ENCODE measurements at places on chromosomes 4 and X.

- DNase-seq = peak; percentile 4
These were observed 21.4 kb downstream of the MAOB start for GRCh38 chrX:43860646-43861370.

- DNase-seq = peak; percentile 0
These were observed 62.3 kb downstream of the GPC3 start for GRCh38 chrX:133923113-133923512.

- no peak for DNase-seq
These were observed 1.2 kb upstream of the TADA2B start for GRCh38 chr4:7041801-7042502.

DNA sequence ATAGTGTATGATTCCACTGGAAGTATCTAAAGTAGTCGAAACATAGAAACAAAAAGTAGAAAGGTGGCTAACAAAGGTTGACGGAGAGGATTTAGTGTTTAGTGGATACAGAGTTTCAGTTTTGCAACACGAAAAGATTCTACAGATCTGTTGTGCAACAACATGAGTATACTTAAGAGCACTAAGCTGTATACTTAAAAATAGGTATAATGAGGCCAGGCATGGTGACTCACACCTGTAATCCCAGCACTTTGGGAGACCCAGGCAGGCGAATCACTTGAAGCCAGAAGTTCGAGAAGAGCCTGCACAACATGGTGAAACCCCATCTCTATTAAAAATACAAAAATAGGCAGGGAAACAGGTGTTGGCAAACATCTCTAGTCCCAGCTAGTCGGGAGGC, 7.9 kb upstream of the ATRX start:
- DNase-seq = no peak

DNA sequence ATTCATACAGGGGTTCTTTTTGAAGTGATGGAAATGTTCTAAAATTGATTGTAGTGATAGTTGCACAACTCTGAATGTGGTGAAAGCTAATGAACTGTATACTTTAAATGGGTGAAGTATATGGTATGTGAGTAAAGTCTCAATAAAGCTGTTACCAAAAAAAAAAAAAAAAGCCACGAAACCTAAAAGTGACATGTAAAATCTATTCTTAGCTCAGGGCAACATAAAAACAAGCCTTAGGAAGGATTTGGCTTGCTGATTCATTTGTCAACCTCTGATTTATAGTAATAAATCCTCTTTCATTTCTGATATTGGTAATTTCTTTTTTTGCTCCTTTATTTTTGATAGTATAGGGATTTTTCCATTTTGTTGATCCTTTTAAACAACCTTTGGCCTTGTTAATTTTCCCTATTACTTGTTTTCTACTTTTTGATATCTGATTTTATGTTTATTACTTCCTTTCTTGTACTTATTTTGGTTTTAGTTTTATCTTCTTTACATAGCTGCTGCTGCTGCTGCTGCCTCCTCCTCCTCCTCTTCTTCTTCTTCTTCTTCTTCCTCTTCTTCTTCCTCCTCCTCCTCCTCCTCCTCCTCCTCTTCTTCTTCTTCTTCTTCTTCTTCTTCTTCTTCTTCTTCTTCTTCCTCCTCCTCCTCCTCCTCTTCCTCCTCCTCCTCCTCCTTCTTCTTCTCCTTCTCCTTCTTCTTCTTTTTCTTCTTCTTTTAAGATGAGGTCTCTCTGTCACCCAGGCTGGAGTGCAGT, 79.4 kb downstream of the ADGRG4 start:
- no peak for DNase-seq

DNA sequence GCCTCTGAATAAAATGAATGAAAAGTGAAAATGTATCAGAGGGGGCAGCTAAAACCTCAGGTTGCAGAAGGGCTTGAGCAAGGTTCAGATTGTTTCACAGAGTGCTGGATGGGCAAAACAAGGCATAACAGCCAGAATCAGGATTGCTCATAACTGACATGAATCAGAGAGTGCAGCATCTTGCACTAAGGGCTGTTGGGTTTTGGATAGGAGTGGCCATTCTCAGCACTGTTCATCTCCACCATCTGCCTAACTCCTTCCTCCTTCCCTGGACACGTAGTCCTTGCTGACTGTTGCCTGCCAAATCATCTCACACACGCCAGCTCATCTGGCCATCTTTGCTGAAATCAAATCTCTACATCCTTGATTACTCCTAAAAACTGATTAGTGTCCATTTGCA, 75.3 kb upstream of the C1QTNF7 start:
- DNase-seq = peak; percentile 46

DNA sequence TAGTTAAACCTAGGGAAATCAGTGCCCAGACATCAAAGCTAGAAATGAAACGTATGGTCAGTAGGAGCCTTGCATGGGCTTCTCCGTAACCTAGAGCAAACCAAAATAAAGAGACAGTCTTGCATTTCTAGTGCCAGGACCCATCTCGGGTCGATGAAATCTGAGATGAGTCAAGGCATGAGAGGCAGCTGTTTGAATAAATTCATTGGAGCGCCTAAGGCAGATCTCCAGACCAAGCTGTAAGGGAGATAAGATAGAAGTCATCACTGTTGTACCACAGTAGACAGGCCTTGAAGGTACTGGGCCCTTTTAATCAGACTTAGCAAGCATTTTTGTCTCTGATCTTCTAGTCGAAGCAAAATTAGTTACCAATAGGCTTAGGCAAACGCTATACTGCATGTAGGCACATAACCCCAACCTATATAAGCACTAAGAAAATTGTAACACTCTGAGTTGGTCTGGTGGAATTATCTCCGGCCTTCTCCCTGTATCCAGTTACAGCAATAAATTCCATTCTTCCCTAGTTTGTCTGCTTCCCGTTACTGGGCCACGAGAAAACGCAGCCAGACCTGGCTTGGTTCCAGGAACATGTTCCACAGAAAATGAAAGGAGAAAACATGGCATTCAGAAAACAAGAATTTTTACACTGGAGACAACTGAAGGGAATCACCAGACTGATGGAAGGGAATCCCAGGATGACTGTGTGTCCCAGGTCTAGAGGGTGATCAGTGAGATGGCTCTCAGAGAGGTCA, 21.1 kb upstream of the PAPSS1 start:
- peak; percentile 49 for DNase-seq

GRCh38 chr4:143773998-143774895, 73.8 kb upstream of the FREM3 start:
- DNase-seq = peak; percentile 69

DNA sequence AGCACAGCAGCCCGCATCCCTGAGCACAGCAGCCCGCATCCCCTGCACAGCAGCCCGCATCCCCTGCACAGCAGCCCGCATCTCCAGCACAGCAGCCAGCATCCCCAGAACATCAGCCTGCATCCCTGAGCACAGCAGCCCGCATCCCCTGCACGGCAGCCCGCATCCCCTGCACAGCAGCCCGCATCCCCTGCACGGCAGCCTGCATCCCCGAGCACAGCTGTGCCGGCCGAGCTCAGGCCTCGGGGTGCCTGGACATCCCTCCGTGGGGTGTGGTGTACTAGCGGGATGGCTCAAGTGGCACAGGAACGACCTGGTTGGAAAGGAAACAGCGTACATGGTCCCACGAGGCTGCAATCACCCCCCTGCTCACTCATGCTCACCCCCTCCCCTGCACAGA, 26.8 kb downstream of the ABLIM2 start:
- DNase-seq = no peak

DNA sequence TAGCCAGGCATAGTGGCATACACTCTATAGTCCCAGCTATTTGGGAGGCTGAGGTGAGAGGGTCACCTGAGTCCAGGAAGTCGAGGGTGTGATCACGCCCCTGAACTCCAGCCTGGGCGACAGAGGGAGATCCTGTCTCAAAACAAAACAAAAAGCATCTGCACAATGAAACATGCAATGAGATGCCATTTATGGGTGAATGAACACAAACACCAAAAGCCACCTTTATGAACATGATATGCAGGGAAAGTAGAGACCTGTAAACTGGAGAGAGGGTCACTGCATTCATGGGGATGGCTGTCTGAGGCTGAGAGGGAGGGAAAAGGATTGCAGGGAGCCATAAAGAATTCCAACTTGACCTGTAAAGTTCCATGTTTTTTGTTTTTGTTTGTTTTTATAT, 70.7 kb downstream of the EVC start:
- no peak for DNase-seq
